ENCODE measurements at places on chromosomes 7 and 10.

DNA sequence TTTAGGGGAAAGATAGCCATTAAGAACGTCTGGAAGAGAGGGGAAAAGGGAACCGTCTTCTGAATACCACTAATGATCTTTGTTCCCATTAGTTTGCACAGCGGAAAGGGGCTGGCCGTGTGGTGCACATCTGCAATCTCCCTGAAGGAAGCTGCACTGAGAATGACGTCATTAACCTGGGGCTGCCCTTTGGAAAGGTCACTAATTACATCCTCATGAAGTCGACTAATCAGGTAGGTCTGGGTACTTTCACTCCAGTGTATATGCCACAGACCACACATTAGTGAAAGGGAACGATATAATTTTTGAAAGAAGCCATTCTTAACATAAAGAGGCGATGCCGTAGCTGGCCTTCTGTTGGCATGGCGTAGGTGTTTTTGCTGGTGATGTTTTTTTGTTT lies 74.3 kb upstream of the PDCD4 start:
- no peak for DNase-seq

DNA sequence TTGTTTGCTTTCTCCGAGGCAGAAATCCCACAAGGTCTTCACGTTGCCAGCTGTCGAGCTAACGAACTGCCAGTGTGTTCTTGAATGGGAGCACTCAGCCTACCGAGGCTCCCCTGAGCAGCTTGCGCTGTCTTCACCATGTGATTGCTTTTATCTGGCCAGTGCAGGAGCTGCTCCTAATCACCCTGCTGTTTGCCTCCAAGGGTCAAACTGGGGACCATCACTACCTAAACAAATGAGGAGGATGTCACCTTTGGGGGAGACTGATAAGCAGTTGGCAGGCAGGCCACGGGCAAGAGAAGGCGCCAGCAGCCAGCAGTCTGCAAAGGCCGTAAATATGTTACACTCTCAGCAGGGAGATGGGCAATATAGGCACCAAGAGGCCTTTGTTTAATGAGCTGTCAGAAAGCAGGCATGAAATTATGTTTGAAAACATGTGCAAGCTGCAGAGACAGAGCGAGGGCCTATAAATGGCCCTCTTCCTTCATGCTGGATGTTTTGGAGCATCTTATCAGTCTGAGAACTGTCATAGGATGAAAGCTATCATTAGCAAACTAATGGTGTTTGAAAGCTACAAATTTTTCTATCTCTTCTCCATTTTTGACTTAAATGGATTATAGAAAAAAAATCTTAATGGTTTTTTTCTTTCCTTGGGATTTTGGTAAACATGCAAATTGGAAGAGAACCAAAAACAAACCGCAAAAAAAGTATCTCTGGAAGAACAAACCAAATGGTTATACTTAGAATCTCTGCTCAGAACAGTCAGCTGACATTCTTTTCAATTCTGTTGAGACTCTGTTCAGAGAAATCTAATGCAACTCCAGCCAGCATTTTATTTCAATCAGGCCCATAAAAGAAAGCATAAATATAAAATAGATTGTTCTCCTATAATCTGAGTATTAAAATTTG lies 267.3 kb upstream of the NPVF start:
- no peak for DNase-seq

DNA sequence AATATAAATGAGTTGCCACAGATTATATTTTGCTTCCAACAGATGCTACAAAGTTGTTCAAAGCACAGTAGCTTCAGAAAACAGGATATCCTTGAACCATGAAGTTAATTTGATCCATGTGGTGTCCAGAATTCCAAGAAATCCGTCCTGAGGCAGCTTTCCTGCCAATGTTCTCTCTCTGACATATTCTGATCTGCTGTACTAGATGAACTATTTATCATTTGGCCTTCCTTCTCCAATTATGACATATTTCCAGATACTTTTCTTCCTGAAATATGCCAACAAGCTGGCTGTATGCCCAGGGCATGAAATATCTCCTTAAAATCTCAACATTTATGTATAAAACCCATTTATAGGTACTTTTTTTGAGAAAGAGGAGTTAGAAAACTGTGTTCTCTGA lies 141.1 kb downstream of the SPAG6 start:
- DNase-seq, result no peak

DNA sequence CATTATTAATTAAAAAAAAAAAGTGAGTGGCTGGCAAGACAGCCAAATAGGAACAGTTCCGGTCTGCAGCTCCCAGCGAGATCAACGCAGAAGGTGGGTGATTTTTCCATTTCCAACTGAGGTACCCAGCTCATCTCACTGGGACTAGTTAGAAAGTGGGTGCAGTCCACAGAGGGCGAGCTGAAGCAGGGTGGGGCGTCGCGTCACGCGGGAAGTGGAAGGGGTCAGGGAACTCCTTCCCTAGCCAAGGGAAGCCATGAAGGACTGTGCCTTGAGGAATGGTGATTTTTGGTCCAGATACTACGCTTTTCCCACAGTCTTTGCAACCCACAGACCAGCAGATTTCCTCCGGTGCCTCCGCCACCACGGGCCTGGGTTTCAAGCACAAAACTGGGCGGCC lies 133.7 kb downstream of the SNX13 start:
- no peak for DNase-seq

DNA sequence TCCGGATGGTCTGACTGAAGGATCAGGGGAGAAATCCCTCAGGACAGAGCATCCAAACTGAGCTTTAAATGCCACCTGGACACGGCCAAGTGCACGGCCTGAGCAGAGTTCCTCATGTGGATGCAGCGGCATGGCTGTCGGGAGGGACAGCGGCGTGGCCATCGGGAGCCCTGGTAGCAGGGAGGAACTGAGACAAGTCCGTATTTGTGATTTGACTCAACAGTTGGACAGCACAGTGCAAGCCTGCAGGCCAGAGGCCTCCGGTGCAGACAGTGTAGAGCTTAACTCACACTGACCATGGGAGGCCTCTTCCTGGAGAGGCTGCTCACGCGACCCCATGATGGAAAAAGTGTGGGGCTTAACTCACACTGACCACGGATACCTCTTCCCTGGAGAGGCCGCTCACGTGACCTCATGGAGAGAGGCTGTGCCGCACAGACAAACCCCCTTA lies 207.4 kb downstream of the DIP2C start:
- no peak for DNase-seq

All from central memory CD4-positive, alpha-beta T cell (primary cell).